ENCODE measurements at places on chromosomes 7 and 10.

GRCh38 chr7:8133188-8133848 lies 128.6 kb downstream of the ICA1 start:
- no peak for DNase-seq

DNA sequence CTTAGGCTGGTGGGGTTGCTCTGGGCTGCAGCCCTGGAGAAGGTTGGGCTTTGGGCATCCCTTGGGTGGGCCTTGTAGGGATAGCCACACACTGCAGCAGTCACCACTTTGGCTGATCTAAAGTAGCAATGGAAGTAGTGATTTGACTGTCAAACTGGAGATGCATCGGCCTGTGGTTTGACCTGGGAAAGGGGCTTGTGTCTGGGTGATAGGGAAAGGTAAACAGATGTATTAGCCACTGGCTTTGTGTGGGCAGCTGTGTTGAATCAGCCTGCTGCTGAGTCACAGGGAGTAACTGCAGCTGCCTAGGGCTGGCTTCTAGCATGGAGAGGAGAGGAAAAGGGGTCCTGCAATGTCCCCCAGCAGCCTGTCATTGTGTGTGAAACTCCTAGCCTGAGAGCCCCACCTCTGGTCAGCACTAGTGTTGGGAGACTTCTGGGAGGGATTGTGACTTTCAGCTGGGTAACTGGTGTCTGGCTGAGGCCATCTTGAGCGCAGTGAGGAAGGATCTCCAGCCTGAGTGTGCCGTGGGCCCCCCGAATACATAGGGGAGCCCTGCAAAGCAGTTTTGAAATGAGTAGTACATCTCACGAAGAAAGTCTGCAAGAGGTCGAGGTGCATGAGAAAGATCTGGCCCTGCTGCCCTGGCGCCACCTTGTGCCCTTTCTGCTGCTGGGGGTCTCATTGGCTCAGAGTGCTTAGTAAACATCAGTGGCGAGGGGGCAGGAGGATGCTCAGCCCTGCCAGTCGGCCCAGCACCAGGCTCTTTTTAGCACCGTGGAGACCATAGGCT lies 117.3 kb downstream of the FANK1 start:
- DNase-seq = no peak

DNA sequence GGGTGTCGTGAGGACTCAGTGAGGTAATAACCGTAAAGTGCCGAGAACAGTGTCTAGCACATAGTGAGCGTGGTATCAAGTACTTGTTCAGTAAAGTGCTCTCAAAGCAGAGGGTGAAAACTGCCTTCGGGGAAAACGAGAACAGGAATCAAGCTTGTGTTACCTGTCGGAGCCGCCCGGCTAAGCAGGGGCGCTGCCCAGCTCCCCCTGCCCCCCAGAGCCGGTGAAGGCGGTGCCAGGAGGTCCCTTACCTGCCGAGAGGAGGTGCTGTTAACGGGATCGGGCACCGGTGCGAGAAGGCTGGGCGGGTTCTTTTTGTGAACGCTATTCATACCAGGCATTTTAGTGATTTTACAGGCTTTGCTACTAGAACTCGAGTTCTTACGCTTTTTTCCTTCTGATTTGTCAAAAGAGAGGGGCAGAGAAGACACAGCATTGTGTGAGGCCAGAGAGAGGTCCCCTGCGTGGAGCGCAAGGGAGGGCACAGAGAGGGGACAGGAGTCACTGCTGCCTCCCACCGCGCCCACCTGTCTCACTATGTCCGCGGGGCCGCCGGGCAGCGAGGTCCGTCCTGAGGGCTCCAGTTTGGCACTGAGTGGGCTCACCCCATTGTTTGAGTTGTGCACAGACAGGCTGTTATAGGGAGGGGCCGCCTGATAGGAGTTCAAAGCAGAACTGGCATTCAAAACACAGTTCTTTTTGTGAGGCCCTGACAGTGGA lies 32.5 kb upstream of the EFCAB10 start:
- DNase-seq = no peak

DNA sequence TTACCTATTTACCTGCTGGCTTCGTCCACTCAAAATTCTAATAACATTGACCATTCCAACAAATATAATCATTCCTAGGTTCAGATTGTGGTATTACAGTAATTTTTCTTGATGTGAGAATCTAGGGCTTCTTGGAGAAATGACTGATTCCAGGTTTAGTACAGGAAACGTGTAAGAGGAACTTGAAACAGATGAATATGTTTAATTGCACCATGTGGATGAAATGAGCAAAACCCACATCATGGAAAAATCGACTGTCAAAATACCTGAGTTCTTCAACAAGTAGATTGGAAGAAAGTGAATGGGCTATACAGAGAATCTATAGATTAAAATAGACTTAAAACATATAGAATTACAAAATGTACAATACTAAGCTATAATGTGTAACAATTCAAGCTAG lies 24.9 kb upstream of the OR9A4 start:
- DNase-seq = no peak

- no peak for DNase-seq
Observed at GRCh38 chr10:129954492-129955315, 9.4 kb downstream of the EBF3 start.

DNA sequence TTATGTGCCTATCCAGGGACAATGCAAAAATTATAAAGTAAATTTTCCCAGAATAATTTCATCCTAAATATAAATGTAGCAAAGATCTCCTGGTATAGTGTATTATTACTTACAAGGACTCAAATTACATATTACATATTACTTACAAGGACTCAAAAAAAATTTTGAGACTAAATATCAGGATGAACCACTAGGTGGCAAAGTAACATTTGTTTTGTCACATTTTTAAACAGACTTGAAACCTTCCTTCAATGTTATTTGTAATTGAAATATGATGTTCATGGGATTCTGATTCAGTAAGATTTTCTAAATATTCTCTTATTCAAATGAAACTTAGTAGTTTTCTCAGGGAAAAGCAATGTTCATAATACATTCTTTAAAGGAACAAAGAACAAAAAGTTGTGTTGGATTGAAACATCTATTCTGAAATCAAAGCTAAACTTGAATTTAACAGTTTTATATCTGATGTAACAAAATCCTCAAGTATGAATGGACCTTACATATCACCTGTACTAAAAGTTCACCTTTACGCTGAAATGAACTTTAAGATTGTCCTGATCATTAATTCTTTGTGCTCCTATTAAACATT lies 74.3 kb upstream of the GNAI1 start:
- no peak for DNase-seq

DNA sequence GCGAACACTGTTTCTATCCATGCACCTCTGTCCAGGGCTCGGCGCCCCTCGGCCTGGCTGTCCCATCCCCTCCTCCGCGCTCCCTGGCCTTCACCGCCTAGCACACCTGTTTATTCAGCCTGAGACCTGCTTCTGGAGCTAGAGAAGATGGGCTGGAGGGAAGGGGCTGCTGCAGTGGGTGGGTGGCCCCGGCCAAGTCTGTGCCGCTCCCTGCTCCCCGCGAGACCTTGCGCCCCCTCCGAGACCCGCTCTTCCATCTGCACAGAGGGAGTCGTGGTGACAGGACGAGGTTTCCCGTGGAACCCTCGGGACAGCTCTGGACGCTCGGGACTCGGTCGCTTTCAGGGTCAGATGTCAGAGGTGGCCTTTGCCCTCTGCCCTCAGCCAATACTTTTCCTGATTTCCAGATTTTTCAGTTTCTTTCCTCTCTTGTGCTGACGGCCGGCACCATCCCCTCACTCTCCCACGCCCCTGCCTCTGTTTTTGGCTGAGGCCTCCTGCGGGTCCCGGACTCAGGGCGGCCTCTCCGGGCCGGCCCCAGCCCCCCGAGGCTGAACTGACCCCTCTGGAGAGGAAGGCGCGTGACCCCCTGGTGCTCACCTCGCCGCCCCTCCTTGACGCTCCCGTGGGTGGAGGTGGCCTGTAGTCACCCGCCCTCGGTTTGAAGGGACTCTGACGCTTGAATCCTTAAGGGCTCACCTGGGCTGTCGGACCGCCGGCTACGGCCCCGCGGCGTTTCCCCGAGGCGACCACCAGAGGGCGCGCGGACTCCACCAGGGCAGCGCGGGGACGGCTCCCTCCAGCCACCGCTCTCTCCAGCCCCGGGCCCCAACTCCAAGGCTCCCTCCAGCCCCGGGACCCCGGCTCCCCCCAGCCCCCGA lies 15.6 kb downstream of the SHH start:
- DNase-seq = no peak

DNA sequence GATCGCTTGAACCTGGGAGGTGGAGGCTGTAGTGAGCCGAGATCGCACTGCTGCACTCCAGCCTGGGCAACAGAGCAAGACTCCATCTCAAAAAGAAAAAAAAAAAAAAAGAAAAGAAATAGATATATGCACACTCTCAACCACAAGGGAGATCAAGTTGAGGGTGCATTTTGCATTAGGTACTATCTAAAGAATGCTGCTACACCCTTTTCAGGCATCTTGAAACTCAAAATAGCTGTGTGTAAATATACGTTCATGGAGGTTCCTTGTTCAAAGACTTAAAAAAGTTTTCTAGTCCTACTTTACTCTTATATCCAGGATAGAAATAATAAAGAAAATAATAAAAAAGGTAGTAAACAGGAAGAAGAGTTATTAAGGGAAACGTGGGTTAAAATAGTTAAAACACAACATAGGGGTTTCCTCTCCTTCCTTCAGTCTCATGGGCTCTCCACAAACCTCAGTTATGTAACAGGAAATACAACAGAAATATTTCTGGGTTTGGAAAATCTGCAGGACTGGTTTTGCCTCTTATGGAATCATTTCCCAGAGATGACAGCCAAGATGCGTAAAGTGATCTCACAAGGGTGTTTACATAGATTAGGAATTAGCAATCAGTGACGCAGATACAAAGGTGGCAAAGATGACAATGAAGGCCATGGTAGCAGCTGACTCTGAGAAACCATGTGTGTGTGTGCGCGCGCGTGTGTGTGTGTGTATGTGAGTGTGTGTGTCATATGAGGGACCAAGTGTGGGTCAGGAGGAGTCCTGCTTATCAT lies 15.1 kb downstream of the STEAP4 start:
- no peak for DNase-seq

DNA sequence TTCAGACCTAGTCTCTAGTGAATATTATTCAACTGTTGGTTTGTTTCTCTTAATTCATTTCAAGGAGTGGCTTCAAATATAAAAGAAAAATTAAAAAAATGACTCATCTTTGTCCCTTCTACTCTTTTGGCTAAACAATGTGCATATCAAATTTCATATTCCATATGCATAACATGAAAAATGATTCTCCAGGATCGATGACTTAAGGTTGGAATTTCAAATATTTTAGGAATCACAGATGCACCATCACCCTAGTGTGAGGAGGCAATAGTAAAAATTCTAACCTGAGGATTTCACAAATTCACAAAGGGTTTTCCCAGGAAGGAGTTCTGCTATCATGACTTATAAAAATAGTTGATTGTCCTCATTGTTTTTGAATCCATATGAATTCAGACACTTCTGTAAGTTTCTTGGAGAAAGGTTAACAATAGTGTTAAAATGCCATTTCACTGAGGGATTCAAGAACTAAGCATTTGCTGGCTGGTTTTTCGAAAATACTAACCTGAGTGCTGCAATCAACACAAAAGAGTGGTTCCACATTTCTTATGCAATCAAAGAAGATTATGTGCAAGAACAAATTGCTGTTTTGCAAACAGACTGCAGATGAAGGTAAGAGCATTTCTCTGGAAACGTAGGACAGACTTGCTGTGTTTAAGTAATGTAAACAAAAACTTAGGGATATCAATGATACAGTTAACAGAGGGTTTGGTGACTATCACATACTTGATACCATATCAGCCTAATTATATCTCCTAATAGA lies 547.5 kb upstream of the LRRTM3 start:
- DNase-seq = no peak

DNA sequence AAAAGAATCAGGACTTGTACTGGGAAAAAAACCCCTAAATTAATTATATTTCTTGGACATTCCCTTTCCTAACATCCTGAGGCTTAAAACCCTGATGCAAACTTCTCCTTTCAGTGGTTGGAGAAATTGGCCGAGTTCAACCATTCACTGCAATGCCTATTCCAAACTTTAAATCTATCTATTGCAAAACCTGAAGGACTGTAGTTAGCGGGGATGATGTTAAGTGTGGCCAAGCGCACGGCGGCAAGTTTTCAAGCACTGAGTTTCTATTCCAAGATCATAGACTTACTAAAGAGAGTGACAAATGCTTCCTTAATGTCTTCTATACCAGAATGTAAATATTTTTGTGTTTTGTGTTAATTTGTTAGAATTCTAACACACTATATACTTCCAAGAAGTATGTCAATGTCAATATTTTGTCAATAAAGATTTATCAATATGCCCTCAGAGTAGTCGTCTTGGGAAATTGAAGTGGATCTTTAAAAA lies 6.6 kb downstream of the EMX2 start:
- no peak for DNase-seq

DNA sequence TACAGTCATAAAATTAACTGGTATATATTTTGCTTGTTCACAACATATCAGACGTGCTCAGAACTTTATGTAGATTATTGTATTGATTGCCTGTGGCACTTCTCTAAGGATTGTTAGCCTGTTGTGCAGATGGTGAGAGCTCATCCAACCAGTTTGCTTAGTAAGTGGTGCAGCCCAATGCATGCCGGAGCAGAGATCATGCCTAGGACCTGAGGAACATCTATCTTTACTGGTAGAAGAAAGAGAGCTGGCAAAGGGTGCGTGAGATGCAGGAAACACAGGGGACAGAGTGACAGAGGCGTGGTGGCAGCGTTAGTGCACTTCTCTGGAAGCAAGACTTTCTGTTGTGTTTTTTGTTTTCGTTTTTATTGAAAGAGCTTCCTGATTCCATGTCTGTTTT lies 35.9 kb downstream of the CCM2 start:
- no peak for DNase-seq

DNA sequence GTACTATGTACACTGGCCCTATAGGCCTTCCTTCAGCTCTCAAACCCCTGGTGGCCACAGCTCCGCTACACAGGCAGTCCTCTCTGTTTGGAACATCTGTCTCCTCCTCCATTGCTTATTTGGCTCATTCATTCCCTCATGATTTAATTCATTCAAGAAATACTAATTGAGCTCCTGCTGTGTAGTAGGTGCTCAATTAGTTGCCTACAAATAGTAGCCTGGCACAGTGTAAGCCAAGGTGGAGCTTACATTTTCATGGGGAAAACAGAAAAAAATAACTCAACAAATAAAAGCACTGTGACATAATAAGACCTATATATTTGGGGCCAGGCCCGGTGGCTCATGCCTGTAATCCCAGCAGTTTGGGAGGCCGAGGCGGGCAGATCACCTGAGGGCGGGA lies 3.4 kb upstream of the FIS1 start:
- no peak for DNase-seq

- no peak for DNase-seq
Observed at GRCh38 chr10:125448596-125448995, 234.4 kb downstream of the TEX36 start.
